Skin of body (tissue), 3 donors: ENCODE measurements at places on chromosomes 3 and 15. TPM values are rescaled to one million over a fixed set of nuclear protein-coding genes. Genes with fewer than 3 reads are reported as not detected.

DNA sequence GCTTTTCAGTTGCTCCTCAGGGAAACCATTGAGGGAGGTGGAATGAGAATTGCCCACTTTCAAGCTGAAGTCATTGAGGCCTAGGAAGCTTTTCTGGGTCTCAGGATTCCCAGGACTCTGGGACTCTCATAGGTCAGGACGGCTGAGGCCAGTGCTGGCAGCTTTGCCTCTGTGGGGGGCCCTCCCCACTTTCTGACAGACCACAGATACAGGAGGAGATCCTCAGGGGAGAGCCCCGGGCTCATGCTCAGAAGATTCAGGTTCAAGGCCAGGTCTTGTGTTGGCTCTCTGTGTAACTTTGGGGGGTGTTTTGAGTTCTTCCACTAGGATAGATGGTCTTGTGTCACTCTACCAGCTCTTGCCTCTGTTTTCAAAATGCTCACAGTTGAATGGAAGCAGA lies 50.0 kb downstream of the SMAD6 start:
- DNase-seq = no peak

GRCh38 chr3:178406206-178406605 lies 130.0 kb upstream of the KCNMB2 start:
- peak; percentile 66 for DNase-seq

Gene NRG4
- total RNA-seq = 0.10 TPM

- DNase-seq = no peak
Measured at GRCh38 chr3:194686414-194686815, 732 bp downstream of the FAM43A start.

GRCh38 chr15:34773013-34773412 lies 18.2 kb upstream of the GJD2 start:
- no peak for DNase-seq

DNA sequence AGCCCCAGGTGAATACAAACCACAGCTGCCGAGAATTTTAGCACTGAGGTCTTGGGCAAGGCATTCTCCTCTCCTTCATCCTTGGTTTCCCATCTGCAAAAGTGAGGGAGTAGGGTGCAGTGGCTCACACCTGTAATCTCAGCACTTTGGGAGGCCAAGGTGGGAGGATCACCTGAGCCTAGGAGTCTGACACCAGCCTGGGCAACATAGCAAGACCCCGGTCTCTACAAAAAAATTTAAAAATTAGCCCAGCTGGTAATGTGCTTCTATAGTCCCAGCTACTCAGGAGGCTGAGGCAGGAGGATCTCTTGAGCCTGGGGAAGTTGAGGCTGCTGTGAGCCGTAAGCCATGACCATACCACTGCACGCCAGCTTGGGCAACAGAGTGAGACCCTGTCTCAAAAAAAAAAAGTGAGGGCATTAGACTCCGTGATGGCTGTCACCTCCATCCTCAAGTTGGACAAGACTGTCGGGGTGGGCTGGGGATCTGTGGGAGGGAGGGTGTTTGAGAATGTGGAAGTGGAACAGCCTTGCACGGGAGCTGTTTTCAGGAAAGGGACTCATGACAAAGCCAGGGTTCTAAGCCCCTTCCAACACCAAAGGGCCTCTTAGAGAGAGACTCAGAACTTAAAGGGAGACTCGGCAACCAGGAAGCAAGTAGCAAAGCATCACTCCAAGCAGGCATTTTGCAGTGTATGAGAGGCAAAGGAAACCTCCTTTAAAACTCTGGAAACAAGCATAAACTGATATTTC lies 46.0 kb upstream of the FURIN start:
- DNase-seq = no peak

DNA sequence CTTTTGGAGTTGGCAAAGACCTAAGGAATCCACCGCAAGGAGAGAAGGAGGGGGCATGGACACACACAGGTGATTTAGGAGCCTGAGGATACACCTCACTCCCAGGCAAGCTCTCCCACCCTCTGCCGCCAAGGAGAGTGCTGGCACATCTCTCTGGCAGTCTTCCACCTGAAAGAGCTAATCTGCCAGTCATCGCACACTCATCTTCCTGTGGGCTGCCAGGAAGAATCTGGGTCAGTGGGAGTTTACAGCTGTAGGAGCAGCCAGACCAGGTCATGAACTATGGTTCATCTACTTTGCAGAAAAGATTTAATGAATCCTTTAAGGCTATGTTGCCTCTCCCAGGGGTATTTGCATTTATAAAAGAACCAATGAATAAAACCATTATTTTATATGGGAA lies 170.6 kb upstream of the TSC22D2 start:
- no peak for DNase-seq

DNA sequence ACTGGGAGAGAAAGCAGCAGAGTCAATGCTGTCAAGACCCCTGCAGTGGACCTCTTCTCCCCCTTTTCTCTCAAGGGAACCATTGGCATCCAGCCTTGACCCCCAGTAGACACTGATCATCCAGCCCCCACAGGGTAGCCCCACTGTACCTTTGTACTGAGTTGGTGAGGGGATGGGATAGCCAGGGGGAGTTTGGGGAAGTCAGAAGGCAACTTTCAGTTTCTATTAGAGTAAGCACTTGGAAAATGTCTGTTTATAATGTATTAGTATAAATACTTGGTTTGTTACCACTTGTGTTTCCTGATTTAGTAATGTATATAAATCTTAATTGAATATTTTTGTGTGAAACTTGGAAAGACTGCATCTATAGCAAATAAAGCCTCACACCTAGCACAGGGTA lies 25.0 kb downstream of the DAG1 start:
- DNase-seq = no peak

Gene RTP1
- total RNA-seq = not detected

DNA sequence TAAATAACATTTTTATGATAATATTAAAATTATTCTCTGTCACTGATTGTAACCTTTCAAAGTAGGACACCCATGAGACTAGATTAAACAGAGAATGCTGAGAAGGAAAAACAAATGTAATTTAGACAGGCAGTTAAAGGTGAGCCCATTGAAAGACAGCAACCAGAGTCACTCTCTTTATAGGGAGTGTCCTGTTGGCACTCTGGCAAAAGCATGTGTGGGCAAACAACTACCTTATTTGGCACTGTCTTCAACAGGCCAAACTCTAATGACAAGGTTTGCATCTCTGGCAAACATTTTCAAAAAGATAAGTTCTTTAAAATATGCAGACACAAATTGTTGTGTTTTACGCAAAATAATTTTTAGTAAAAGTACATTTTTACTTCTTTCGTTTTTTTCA lies 29.8 kb downstream of the NFKBIZ start:
- no peak for DNase-seq

Gene WNT5A
- total RNA-seq = 28.8 TPM

GRCh38 chr15:96088650-96089049 lies 241.8 kb upstream of the NR2F2 start:
- no peak for DNase-seq

- DNase-seq = no peak
Measured at GRCh38 chr3:57937092-57937491, 71.1 kb upstream of the FLNB start.

- DNase-seq = no peak
Measured at GRCh38 chr3:139564294-139564861, 24.8 kb upstream of the RBP1 start.

- DNase-seq = no peak
Measured at GRCh38 chr3:98325055-98325454, 28.6 kb upstream of the OR5K4 start.
